ENCODE measurements at places on chromosomes 7 and 10. TPM values are rescaled to one million over a fixed set of nuclear protein-coding genes. Genes with fewer than 3 reads are reported as not detected.

GRCh38 chr10:86047588-86047987 lies 319.0 kb downstream of the GRID1 start:
- DNase-seq: no peak
- no peaks in the 10 kb centered on the region for H3K27me3 ChIP-seq
- H3K27ac ChIP-seq: no peak overlapping the region
- H3K4me1 ChIP-seq: no peaks in the 10 kb centered on the region
- no peak overlapping the region for H3K4me3 ChIP-seq
- no peaks in the 10 kb centered on the region for H3K36me3 ChIP-seq

GRCh38 chr7:4070214-4070613 lies 611.9 kb upstream of the FOXK1 start:
- H3K4me1 ChIP-seq: no peaks in the 10 kb centered on the region
- no peak overlapping the region for H3K27ac ChIP-seq
- H3K27me3 ChIP-seq: no peaks in the 10 kb centered on the region
- no peaks in the 10 kb centered on the region for H3K36me3 ChIP-seq

DNA sequence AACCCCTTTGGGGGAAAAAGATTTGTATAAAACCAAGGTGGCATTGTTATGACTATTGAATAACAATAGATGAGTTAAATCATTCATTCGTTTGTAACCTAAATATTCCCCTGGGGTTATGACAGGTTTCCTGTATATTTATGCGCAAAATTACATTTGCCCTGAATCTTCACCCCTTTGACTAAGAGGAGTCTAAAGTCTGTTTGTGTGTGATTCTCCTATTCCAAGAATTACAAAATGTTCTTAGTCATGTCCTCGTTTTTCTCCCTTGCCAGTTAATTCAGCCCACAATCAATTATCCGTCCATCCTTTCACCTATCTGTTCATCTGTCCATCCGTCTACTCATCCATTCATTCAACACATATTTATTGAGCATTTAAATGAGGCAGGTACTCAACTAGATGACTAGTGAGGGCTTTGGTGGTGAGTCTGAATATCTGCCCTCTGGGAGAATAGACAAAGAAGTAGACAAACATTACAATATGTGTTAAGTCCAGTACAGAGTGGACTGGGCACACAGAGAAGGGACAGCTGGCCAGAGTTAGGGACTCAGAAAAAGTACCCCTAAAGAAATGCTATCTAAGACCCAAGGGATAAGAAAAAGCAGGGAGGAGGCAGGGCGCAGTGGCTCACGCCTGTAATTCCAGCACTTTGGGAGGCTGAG lies 35.6 kb upstream of the TCF7L2 start:
- no peak for DNase-seq
- no peaks in the 10 kb centered on the region for H3K27me3 ChIP-seq
- no peaks in the 10 kb centered on the region for H3K36me3 ChIP-seq
- peaks cover 13% of the 10 kb centered on the region for H3K4me1 ChIP-seq

GRCh38 chr10:3622427-3622826 lies 162.6 kb downstream of the KLF6 start:
- no peak overlapping the region for H3K27ac ChIP-seq
- H3K4me3 ChIP-seq: no peak overlapping the region
- H3K4me1 ChIP-seq: no peaks in the 10 kb centered on the region
- no peaks in the 10 kb centered on the region for H3K36me3 ChIP-seq
- no peak for DNase-seq

DNA sequence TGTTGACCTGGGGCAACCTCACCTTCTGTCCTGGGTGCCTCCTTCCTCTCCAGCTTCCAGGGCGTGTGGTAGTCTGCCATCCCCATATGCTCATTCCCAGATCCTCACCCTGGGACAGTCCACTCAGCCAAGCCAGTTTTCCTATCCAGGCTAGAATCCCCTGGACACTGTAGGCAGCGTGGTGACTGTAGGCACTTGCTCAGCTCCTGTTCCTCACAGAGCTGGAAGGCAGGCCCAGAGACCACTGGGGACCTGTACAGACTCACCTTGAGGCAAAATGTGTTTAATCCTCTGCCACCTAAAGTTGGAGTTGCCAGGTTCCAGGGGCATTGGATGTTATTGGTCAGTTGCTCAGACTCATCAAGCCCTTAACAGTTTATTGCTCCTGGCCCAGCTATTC lies 2.4 kb upstream of the GRID1 start:
- no peak overlapping the region for H3K4me3 ChIP-seq
- no peak overlapping the region for H3K27ac ChIP-seq
- DNase-seq: no peak

- no peak overlapping the region for H3K4me3 ChIP-seq
- H3K27ac ChIP-seq: no peak overlapping the region
- DNase-seq: peak; percentile 66
- H3K27me3 ChIP-seq: no peaks in the 10 kb centered on the region
- no peaks in the 10 kb centered on the region for H3K36me3 ChIP-seq
Measured at GRCh38 chr7:6160191-6160623, 112.2 kb downstream of the CYTH3 start.

DNA sequence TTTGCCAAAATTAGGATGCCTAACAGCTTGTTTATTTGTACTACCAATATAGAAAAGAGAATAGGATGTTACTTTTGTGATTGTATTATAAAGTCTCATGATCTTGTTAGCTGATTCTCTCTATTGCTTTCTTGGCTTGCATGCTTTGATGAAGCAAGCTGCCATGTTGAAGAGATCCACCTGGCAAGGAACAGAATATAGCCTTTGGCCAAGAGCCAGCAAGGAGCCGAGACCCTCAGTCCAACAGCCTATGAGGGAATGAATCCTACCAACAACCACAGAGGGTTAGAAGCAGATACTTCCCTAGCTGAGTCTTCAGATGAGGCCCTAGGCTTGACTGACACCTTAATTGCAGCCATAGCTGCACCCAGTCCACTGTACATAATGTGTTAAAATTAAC lies 41.2 kb downstream of the NEUROD6 start:
- no peaks in the 10 kb centered on the region for H3K36me3 ChIP-seq
- H3K4me1 ChIP-seq: no peaks in the 10 kb centered on the region
- no peak for DNase-seq
- no peaks in the 10 kb centered on the region for H3K27me3 ChIP-seq
- no peak overlapping the region for H3K27ac ChIP-seq
- no peak overlapping the region for H3K4me3 ChIP-seq

DNA sequence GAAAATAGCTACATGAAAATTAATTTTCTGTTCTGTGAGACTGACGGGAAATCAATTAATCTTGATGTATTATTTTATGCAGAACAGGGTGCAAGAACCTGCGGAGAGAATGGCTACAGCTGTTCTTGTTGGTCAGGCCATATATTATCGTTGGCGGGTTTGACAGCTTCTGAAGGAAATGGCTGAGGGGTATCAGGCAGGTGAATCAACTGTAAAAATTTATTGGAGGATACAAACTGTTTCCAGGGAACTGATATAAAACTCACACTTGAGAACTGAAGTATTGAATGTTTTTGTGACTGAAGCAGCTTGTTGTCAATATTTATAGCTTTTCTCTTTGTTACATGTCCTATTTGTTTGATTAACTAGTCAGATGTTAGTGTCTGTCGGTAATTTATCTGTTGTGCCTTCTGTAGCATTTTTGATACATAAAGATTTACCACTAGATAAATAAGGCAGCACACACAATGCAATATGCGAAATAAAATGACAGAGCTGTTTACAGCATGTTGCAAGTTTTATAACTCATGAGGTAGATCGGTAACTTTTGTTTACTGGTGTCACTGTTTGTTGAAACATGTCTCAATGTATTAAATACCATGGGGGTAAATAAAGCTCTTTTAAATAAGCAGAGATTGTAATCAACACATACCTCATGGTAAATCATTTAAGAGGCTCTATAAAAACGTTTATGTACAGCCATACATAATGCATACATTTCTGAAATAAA lies 308.2 kb downstream of the LRMDA start:
- H3K36me3 ChIP-seq: no peaks in the 10 kb centered on the region
- no peak overlapping the region for H3K27ac ChIP-seq
- H3K4me1 ChIP-seq: no peaks in the 10 kb centered on the region
- no peak for DNase-seq
- H3K27me3 ChIP-seq: no peaks in the 10 kb centered on the region

GRCh38 chr7:15558756-15559155 lies 3.1 kb downstream of the AGMO start:
- DNase-seq: no peak
- H3K27ac ChIP-seq: no peak overlapping the region
- H3K4me1 ChIP-seq: peaks cover 37% of the 10 kb centered on the region
- H3K27me3 ChIP-seq: no peaks in the 10 kb centered on the region
- no peaks in the 10 kb centered on the region for H3K36me3 ChIP-seq

FEZF1 gene
- not detected for polyA plus RNA-seq

ZNHIT1 gene
- 74.1 TPM for polyA plus RNA-seq

NME8 gene
- not detected for polyA plus RNA-seq

DRGX gene
- not detected for polyA plus RNA-seq
